Nucleus accumbens (tissue), 56 donors: ENCODE measurements at places on chromosomes 2 and 18.

DNA sequence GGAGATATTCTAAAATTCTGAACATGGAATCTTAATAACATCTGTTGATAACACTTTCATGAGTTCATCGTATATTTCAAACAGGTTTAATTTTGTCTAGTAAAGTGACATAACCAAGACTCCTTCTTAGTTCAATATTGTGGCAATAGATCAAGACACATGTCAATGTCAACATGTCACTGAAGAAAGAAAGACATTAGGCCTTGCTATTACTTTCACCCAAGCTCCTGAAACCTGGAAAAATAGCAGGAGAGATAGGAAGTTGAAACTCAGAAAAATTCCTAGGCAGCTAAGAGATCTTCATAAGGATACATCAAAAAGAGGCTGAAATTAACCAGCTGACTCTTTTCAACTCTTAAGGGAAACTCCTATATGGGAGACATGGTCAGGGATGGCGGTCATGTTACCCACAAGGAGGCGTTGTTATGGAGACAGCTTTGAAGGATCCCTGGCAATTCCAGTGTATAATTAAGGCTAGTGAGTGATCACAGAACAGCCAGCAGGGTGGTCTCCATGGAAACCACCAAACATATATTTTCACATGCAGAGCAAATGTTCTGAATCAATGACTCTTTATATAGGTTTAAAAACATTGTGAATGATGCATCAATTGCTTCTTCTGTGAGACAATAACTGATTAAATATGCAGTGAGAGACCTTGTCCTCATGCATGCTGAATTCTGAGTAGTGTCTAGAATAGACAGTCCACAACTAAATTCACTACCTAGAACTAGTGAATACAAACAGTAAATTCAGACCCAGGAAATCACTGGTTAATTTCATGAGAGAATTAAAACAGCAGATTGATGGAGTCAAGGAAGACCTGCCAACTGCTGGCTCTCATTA lies 115.3 kb upstream of the RIOK3 start:
- DNase-seq = no peak

DNA sequence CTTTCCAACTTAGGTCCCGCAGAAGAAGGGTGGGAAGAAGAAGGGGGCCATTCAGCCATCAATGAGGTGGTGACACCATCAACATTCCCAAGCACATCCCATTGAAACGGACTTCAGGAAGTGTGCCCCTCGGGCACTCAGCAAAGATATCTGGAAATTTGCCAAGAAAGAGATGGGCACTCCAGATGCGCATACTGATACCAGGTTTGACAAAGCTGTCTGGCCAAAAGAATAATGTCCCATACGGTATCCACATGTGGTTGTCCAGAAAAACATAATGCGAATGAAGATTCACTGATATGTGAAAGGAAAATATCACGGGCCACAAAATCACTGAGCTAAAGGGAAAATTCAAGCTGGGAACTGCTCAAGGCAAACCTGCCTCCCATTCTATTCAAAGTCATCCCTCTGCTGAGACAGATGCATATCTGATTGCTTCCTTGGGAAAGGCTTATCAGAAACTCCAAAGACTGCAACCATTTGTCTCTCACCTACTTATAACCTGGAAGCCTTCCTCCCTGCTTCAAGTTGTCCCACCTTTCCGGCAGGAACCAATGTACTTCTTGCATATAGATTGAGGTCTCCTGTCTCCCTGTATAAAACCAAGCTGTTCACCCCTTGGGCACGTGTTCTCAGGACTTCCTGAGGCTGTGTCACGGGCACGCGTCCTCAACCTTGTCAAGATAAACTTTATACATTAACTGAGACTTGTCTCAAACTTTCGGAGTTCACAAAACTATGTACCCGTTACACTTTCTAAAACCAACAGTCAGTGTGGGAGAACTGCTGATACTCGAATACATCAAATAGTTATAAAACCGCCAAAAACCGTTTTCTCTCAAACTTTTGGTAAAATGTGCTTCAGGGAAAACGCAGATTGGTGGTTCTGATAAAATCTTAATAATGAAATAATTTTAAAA lies 1.3 kb upstream of the PDK1 start:
- no peak for DNase-seq

DNA sequence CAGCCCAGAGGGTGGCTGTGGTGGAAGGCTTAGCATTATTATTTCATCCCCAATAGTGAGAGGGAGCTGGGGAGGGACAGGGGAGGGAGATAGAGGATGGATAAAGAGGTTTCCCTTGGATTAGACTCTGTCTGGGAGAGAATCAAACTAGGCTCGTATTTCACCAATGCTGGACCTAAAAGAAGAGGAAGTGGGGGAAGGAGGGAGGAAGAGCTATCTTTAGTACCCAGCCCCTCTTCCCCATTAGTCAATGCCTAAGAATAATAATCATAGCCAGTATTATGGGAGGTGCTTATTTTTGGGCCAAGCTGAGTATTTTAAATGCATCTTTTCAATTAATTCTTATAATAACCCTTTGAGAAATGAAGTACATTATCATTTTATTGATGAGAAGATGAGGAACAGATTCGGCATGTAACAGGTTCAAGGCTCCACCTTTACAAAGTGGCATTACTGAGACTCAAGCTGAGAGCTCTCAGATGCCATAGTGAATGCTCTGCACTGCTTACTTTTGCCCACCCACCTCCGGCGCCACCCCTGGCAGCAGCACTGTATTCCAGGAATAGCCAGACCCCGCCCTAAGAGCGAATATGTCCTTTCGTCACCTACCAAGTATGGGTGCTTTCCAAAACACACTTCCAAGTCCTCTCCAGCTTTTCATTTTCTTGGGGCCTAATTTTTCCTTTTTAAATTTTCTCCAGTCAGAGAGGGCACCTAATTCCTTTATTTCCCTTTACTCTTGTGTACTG lies 21.0 kb downstream of the PAX8 start:
- no peak for DNase-seq

DNA sequence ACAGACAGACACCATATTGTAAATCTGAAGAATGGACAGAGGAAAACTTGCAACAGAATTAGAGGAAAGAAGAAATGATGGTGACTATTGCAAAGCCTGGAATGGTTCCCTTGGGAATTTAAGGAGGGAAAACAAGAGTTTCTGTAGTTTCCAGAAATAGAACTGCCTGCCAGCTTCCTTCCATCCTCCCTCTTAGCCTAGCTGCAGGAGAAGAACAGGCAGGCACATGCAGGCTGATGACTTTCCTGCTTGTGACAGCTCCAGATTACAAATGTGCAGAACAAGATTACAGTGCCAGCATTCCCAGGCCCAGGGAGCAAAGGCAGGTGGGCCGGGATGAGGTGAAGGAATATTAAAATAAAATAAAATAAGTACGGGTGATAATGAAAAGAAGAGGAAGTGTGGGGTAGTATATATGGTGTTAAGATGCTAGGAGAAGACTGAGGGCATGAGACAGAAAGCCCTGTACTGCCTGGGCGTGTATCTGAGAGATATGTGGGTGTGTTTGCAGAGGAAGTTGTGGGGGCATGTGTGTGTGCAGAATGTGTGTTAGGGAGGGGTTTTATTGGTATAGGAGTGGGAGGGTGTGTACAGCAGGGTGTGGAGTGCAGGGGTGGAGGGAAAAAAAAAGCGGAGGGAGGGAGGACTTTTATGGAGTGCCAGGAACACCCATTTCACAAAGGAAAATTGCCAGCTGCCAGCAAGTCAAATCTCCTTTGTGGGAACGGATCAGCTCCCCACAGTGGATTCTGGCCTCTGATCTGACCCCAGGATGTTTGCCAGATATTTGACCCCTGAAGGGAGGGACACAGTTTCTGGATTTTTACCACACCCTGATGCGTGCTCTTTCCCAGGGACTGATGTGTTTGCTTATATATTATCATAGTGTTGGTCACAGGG lies 43.9 kb upstream of the NEMP2 start:
- no peak for DNase-seq

DNA sequence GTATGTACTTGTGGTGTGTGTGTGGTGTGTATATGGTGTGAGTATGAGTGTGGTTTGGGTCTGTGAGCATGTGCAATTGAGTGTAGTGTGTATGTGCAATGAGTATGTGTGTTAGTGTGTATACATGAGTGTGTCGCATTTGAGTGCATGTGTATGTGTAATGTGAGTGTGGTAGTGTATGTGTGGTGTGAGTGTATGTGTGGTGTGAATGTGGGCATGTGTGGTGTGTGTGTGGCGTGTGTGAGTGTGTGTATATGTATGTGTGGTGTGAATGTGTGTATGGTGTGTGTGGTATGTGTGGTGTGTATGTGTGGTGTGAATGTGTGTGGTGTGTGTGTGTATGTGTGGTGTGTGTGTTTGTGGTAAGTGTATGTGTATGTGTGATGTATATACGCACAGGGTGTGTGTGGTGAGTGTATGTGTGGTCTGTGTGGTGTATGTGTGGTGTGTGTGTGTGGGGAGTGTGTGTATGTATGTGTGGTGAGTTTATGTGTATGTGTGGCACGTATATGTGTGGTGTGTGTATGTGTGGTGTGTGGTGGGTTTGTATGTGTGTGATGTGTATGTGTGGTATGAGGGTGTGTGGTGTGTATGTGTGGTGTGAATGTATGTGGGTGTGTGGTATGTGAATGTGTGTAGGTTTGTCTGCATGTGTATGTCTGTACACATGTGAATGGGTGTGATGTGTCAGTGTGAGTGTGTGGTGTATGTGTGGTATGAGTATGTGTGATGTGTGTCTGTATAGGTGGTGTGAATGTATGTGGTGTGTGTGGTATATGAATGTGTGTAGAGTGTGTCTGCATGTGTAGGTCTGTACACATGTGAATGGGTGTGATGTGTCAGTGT lies 123.4 kb downstream of the DOCK10 start:
- DNase-seq = no peak

GRCh38 chr2:196899976-196900375 lies 26.5 kb downstream of the PGAP1 start:
- DNase-seq = no peak

DNA sequence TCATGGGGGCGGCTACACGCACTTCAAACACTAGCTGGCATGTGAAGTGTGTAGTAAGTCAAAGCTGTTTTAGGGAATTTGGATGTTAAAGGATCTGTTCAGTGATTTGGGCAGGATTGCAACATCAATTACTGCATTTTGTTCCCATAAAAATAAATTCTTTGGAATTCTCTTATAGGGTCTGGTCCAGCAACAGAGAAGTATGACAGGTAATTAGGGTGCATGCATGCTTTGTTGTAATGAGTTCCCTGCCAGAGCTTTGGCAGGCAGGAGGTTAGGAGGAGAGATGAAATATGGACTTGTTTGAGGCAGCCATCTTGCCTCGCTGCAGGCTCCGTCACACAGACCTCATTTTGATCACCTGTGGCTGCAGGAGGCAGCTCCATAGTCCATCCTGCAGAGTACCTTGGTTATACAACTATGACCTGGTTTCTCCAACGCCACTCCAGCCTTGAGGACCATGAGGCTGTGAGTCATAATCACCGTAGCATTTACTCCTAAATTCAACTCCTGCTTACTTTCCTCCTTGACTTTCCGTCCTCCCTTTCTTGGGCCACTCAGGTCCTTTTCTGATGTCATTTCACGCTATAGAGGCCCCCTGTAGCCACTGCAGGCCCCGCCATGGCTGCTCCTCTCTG lies 26.5 kb upstream of the EML4 start:
- no peak for DNase-seq

DNA sequence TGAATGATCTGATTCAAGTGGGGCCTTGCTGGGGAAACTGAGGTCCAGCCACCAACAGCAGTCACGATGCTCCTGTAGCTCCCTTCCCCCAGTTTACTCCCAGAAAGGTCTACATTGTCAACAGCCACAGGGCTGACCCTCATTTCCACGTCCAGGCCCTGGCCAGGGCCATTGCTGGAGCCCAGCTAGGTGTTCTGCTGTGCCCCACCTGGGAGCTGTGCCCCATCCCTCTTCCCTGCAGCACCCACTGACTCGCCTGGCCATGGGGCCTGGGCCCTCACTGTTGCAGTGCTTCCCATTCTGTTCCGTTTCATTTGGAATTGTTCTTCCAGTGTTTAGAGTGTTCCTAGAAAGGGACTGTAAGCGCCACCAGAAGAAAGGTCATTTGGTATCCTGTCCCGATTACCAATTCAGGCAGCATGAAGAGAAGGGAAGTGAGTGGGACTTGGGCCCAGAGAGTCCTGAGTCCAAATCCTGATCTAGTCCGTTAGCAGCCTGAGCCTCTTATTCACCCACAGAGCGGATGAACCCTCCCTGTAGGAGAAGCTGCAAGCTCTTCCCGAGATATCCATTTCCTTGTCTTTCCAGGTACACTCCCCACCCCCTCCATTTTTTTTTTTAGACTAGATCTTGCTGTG lies 73.1 kb upstream of the HPCAL1 start:
- DNase-seq = no peak

- DNase-seq = no peak
Measured at GRCh38 chr18:35711227-35711626, 129.7 kb downstream of the GALNT1 start.

DNA sequence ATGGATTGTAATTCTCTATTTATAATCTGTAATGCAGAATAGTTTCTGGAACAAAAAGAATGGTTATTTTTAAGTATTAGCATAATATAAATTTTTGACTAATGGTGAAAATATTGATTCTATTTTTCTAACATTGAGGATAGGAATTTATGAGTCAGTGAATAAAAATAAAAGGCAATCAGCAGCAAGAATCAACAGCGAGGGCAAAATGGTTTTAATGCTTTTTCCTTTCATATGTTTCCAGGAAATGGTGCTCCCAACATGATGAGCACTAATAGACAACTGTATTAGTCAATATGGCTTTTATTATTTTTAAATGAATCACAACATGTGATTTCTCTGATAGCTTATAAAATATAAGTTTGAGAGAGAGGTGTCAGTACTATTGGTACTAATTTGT lies 90.7 kb upstream of the TFPI start:
- DNase-seq = no peak

DNA sequence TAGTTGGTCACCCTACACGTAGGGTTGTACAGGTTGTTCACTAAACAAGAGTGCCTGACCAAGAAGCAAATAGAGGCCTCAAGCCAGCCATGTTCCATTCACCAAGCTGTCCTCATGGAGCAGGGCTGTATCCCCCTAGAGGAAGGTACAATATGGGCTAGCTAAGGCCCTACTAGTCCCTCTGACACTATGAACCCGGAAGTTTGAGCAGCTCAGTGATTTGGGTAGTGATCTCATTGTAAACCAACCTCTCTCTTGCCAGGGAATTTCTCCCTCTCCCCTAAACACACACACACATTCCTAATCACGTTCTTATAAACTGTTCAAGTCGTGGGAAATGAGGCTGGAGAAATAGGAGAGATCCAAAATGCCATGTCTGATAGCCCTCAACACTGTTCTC lies 6.7 kb upstream of the CYS1 start:
- no peak for DNase-seq

DNA sequence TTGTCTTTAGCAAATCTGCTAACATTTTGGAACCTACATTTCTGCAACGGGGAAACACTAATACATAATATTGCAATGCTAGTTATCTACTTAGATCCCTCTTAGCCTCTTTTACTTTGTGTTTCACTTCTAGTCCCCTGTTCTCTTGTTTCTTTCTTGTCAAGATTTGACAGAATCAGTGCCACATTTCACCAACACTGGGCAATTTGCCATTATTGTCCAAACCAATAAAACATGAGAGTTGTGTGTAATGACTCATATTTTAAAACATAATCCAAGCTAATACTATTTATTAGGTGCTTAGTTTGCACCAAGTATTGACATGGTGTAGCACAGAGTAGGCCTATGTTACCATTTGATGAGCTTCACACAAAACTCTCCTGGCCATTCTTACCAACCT lies 33.7 kb upstream of the ACVR1C start:
- no peak for DNase-seq
